ENCODE measurements at places on chromosomes 6 and 20.

- no peak for DNase-seq
Measured at GRCh38 chr20:1187605-1188171, 2.9 kb upstream of the TMEM74B start.

DNA sequence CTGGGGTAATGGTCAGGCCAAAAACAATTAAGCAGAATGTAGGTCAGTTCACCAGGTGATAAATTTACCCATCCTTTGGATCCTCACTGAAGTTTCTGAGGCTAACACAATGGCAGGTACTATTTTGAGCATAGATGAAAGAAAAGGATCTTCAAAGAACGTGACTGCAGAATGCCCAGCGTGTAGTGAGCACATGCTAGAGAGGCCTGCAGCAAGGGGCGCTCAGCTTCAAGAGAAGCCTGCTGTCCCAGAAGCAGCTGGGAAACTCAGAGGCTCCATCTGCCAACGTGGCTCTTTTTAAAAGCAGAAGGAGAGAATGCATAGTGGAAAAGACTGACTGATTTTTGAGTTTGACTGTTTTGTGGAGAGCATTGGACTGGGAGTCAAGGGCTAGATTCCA is 57.4 kb downstream of the CD83 start:
- DNase-seq: no peak

DNA sequence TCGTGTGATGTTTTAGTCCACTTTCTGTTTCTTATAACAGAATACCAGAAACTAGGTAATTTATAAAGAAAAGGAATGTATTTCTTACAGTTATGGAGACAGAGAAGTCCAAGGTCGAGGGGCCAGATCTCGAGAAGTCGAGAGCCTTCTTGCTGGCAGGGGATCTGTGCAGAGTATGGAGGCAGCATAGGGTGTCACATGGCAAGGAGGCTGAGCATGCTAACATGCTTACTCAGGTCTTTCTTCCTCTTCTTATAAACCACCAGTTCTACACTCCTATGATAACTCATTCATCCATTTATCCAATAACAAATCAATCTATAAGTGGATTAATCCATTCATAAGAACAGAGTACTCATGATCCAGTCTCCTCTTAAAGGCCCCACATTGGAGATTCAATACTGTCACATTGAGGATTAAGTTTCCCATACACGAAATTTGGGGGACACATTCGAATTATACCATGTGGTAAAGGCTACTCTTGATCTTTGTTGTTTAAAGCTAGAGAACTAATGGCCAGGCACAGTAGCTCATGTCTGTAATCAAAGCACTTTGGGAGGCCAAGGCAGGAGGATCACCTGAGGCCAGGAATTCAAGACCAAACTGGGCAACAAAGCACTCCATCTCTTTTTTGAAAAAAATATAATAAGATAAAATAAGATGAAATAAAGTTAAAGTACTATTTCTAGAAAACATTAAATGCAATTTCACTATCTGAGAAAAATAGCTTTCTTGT is 2.1 kb downstream of the GOPC start:
- DNase-seq: no peak

- DNase-seq: no peak
Measured at GRCh38 chr6:150142670-150143515, at the start of gene PPP1R14C. PPP1R14C (plus strand) TSS chr6:150143044; CDS start chr6:150143193, 149 bp downstream.

GRCh38 chr6:113733381-113733780 is 123.8 kb upstream of the MARCKS start:
- DNase-seq: no peak

GRCh38 chr6:20096536-20096935 is 115.7 kb downstream of the MBOAT1 start:
- no peak for DNase-seq

DNA sequence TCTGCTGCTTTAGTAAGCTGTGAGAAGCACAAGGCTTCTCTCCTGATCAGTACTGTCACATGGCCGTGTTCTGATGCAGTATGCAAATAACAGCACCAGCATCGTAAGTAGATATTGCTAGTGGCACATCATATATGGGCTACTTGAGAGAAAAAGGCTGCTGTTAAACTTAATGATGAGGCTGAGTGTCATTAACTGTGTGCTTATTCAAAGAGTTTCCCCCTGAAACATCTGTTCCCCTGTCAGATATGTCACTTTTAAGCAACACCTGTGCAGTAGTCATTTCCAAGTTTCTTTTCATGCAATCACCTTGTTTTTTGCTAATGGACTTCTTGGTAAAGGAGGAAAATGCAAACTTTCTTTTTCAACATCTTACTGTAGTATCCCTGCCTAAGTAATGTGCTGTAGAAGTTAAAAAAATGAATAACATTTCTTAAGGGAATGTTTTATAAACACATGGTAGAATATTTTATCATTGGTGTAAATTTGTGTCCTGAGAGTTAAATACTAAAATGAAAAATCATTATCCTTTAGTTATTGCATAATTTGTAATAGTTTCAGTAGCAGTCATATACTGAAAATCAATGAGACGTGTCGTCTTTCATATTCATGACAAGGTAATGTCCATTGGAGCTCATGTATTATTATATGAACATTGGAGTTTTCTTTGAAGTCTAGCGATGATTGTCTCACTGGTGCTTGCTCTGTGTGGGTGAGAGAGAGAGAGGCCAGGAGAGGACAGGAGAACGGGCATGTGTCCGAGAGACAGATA is 366.3 kb downstream of the CDKAL1 start:
- DNase-seq: no peak
